ENCODE measurements at places on chromosomes 12 and 14. TPM values are rescaled to one million over a fixed set of nuclear protein-coding genes. Genes with fewer than 3 reads are reported as not detected.

GRCh38 chr14:35827678-35828472, 1.7 kb downstream of the BRMS1L start:
- DNase-seq: no peak

DNA sequence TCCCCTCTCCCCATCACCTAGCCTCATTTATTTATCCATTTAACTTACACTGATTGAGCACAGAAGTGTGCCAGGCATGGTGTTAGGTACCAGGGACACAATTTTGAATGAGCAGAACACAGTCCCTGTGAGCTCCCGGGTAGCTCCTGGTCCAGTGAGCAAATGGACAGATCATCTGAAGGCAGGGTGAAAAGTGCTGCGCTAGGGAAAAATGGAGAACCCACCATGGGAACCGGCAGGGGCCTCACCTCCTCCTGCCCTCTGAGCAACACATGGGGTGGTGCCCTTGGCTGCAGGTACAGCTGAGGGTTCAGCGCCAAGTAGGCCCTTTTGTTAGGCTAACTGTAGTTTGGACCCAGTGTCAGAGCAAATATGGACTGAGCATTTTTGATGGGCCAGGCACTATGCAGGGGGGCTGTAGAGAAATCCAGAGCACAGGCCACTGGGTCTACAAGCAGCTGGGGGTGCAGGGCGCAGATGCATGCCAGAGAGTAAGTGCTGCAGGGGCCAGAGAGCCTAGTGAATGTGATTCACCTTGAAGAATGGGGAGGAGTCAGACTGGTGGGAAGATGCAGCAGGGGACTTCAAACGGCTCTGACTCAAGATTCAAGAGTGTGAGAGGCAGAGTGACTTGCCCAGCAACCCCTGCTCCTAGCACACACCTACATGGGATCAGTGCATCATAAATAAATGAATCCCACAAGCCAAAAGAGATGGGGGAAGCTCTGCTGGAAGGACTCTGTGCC, 28.2 kb downstream of the LTBP2 start:
- DNase-seq: no peak

GRCh38 chr12:68393417-68393816, 61.3 kb upstream of the MDM1 start:
- no peak for DNase-seq

- DNase-seq: no peak
Observed at GRCh38 chr12:75011120-75011519, 198.5 kb downstream of the KCNC2 start.

DNA sequence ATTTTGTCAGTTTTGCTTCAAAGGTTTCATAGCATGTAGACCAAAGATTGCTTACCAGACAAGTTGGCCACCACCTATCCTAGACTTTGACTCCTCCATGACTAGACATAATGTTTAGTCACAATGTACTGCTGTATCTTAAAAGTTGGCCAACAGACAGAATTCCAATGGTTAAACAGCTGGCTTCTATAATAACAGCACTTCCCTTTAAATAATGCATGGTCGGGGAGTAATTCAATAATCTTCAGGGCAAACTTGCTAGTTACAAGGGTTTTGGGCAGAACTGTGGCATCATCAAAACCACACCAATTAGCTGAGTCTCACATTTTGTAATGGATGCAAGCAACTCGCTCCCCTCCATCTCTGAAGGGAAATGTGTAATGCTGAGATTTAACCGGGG, 56.9 kb downstream of the IGF1 start:
- no peak for DNase-seq

GRCh38 chr12:107818984-107819383, 44.5 kb downstream of the ASCL4 start:
- no peak for DNase-seq

OR4E2 gene
- polyA plus RNA-seq: not detected

IAPP gene
- polyA plus RNA-seq: not detected

KLHL33 gene
- polyA plus RNA-seq: 0.73 TPM

ZFP36L1 gene
- 525 TPM for polyA plus RNA-seq

All from ovary (tissue), 10 donors.